ENCODE measurements at places on chromosomes 4 and X.
A peak's percentile ranks its signal among the peaks of the same experiment; 100 is the strongest.

GRCh38 chr4:1360423-1361283 is 13.6 kb downstream of the UVSSA start:
- DNase-seq, result peak; percentile 49

DNA sequence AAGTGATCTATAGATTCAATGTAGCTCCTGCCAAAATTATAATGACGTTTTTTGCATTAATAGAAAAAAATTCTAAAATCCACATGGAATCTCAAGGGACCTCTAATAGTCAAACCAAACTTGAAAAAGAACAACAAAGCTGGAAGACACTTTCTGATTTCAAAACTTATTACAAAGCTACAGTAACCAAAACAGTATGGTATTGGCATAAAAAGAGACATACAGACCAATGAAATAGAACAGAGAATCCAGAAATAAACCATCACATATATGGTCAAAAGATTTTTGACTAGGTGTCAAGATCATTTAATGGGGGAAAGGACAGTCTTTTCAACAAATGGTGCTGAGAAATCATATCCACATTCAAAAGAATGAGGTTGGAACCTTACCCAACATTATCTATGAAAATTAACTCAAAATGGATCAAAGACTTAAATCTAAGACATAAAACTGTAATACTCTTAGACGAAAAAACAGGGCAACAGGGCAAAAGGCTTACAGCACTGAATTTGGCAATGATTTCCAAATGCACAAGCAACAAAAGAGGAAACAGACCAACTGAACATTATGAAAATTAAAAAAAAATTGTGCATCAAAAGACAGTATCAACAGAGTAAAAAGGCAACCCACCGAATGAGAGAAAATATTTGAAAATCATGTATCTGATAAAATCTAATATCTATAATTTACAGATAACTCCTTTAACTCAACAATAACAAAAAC is 3.9 kb downstream of the FBXO8 start:
- no peak for DNase-seq

- DNase-seq, result no peak
Measured at GRCh38 chr4:157885811-157886210, 287.0 kb downstream of the GASK1B start.

GRCh38 chr4:185257086-185257485 is 47.7 kb downstream of the SNX25 start:
- DNase-seq, result no peak

GRCh38 chr4:3401436-3402171 is 40.2 kb upstream of the HGFAC start:
- DNase-seq, result peak; percentile 57

GRCh38 chrX:54494166-54494988 is 1.7 kb downstream of the FGD1 start:
- peak; percentile 25 for DNase-seq

Data from astrocyte of the spinal cord (primary cell).